CMK (cell line): ENCODE measurements at places on chromosomes 3 and 15.

DNA sequence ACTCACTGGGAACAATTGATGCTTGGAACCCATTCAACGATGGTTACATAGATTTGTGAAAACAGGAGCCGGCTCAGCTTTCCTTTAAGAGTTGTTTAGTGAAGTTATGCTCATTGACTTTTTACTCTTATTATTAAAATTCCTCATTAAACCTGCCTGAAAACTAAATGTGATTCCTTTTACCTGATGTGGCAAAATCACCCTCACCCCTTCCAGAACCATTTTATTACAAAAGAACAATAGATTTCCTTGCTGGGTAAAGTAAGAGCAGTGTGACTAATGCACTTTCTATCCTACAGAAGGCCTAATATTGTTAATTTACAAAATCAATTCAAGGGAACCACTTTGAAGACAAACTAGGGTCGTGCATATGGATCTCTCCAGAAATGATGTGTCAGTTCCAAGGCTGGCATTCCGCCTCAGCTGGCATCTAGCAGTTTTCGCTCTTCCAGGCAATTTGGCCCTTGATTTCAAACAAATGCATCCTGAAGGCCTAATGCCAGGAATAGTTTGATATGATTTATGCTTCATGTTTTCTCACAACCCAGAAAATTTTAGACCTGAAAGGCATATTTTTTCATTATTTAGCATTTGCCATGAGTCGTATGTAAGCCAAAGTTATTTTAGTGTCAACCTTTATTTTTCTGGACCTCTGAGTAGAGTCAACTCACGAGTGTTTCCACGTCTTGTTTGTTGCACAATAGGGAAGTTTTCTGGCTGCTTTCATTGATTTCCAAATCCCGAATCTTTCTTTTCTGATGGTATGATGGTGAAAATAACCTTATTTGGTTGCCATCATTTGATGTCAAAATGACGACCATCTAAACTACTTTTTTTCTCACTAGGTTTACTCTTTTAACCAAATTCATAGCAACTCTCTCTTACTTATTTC is 447.8 kb downstream of the MECOM start:
- no peak for DNase-seq

DNA sequence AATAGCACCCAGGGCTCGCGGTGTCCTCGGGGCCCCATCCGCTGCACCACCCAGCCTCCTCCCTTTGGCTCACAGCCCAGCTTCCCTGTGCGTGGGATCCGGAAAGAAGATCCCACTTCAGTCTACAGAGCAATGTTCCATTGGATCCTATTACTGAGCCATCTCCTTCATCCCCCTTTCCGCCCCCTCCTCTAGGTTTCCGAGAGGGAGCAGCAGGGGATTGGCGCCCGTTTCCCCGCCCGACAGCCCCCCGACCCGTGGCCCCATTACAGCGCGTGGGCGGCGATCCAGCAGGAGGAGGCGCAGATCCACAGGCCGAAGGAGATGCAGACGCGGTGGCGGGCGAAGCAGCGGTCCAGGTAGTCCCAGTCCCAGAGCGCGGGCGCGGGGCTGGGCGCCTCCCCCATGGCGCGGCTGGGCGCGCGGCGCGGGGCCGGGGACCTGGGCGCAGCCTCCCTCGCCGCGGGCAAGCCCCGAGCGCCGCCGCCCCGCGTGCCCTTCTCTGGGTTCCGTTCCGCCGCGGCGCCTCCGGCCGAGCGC is 340 bp downstream of the TMEM44 start:
- DNase-seq = no peak

- no peak for DNase-seq
Measured at GRCh38 chr3:23046536-23046935, 156.6 kb upstream of the UBE2E2 start.

DNA sequence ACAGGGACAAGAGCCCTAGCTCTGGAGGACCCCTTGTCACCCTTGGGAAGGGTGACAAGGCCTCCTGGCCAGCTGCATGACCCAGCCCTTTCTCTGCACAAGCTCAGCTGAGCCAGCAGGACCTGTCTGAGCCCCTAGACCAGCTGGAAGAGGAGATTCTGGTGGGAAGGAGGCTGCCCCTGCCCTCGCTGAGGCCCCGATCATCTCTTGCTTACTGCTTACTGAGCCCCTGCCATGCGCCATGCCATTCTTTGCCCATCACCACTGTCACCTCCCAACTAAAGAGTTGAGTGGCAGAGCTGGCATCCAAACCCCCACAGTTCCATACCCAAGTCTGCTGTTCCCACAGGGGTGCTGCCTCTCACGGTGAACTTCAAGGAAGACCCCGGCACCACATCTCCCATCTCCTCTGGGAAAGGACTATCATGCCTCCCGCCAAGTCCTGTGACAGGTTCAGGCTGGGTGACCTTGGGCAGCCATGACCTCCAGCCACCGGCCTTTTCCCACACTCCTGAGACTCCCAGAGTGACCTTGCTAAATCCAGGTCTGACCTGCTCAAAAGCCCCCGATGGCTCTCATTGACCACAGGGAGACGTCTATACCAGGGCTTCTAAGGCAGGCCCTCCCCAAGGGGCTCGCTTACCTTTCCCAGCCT is 34.0 kb downstream of the ACSBG1 start:
- DNase-seq = no peak

GRCh38 chr15:95277266-95277665 is 1045.9 kb downstream of the MCTP2 start:
- DNase-seq = no peak

- DNase-seq = no peak
Measured at GRCh38 chr3:52317208-52318000, 1.3 kb downstream of the DNAH1 start.

DNA sequence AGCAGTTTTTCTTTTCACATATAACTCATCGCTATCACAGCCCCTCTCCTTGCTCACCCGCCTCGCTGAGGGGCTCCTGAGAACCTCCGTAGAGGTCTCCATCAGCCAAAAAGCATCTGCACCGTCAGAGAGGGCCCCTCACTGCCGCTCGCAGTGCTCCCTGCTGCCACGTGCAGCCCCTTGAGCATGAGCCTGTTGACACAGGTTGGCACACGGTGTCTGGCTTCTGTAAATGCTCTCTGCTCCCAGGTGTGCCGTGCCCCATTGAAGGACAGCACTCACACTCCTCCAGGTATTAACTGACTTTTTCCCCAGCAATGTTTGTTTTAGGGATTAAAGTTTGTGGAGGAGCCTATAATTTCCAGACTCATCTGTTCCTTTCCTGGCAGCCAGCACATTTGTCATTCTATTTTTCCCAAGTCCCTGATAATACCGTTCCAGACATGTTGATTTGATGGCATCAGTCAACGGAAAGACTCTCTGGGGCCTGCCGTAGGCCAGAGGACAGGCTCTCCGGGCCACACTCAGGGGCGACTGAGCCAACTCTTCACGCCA is 2.1 kb upstream of the FURIN start:
- no peak for DNase-seq

DNA sequence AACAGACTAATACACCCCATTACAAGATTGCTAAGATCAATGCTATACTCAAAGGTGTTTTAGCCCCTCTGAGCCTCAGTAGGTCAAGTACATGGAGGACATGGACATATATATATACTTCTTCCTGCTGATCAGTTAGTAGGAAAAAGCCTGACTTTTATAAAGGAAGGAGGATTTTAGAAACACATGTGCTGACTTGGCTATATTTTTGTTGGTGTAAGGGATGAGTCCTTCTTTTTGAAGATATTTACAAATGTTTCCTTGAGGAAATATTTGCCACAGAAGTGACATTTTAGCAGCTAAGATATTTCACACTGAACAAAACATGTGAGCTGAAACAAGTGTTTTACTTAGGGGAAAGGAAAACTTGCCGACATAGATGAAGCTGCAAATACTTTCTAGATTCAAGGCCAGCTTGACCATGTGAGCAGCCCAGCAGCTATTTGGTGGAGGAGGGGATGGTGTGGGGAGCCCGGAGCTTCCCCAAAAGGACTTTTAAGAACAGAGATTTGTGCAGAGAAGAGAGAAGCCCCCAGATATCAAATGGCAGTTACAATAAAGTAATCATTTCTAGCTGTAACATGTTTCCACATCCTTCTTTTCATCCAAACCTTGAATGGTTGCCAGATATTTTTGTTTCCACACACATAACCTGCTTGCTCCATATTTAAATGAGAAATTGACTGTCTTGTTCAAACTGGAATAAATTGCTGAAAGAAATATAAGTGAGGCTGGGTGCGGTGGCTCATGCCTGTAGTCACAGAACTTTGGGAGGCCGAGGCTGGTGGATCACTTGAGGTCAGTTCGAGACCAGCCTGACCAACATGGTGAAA is 111.7 kb upstream of the NR2F2 start:
- DNase-seq = no peak

GRCh38 chr3:4577721-4578120 is 84.6 kb downstream of the ITPR1 start:
- no peak for DNase-seq

DNA sequence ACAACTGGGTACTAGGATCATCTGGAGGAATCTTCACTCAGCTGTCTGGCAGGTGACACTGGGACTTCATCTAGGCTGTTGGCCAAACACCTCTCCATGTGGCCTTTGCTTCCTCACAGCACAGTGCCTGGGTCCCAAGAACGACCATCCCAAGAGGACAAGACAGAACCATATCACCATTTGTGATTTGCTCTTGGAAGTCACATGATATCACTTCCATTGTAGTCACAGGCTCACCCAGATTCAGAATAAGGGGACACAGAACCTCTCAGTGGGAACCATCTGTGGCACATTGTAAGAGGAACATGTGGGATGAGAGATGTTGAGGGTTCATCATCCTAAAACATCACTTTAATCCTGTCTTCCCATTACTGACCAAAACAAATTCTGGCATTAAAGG is 1.9 kb upstream of the PSMA4 start:
- DNase-seq = no peak

GRCh38 chr15:25989327-25989726 is 126.2 kb upstream of the ATP10A start:
- DNase-seq = no peak

- no peak for DNase-seq
Measured at GRCh38 chr15:92751528-92751927, 96.0 kb upstream of the FAM174B start.

- DNase-seq = no peak
Measured at GRCh38 chr15:62896969-62897486, 145.5 kb upstream of the TPM1 start.

- DNase-seq = no peak
Measured at GRCh38 chr15:34297059-34297458, 40.5 kb downstream of the SLC12A6 start.

DNA sequence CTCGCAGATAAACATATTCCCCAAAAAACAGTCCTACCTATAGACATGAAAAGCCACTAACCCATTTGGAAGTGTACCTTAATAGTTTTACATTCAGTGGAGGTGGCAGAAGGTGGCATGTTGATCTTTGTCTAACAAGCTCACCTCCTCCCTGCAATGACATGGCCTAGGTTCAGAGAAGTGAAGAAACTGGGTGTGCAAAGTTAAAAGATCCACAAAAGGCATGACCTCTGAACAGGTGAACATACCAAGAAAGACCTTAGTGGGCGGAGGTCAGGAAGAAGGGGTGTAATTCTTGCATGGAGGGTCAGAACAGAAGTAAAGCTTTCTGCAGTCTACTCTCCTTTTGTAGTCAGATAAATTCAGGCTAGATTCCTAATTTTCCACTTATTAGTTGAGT is 822 bp downstream of the MRPL3 start:
- DNase-seq = no peak

DNA sequence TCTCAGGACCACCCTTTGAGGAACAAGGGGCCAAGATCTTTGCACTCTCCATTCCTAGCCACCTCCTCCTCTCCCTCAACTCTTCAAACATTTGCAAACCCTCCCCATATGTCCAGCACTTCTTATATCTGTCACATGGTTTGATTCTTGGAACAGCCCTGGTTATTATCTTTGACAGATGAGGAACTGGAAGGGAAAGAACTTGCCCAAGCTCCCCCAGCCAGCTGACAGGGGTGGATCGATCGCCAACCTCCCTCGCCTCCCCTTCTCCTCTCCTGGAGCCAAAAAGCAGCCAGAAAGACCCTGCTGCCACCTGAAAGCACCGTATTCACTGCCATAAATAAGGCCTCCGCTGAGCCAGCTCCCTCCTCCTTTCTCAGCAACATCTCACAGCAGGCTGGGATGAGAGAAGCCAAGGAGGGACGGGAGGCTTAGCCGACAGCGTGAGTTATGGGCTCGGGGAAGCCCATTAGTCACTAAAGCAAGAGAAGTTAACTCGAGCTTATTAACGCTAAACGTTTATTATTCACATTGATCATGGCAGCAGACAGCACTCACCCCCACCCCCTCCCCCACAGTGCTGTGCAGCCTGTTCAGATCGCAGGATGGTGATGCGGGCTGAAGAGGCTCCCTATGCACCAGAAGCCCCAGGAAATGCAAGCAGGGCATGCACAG is 22.2 kb upstream of the FGD5 start:
- DNase-seq = no peak

DNA sequence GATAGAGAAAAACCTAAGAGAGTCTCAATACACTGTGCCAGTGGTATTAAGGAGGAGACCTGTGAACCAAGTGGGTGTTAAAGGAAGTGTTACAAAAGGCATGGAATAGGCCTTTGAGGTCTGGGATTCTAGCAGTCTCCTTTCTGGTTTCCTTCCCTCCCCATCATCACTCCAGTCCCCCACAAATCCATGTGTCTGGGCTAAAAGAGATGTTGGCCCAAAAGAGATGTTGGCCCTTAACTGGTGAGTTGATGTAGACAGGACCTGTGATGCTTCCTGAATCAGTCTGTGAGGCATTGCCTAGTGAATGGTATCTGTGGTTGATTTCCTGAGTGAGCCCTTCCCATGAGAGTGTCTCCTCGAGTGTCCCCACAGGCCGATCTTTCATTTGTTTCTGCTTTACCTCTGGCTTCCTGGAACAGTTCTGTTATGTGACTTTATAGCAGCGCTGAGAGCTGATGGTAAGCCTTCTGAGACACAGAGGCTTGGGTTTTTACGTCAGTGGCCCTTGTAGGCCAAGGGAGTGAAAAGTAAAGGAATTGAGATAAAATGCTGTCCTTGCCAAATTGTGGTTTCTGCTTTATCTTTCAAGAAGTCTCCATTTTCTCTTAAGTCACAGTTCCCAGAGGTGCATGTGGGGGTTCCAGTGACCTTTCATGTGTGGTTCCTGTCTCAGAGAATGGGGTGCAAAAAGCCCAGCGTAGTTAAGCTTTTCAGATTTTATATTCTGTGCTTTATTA is 87.8 kb downstream of the KLHL25 start:
- peak; percentile 26 for DNase-seq

DNA sequence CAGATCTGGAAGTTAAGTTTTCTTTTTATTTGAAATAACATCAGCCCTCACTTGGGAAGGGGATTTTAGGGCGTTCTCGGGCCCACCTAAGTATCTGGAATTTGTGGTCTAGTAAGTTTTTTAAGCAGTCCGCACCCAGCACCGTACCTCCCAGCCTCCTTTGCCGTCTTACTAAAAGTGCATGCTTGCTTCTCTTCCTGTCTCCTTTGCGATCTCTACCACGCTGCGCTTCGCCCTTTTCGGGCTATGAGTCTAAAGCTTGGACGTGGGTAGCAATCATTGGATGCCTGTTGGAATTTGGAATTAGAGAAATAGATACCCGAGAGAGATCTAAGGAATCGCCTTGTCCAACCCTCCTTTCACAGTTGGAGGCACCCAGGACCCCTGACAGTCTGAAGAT is 1.1 kb downstream of the THSD4 start:
- DNase-seq = no peak
